ENCODE measurements at places on chromosomes 16 and 17.

DNA sequence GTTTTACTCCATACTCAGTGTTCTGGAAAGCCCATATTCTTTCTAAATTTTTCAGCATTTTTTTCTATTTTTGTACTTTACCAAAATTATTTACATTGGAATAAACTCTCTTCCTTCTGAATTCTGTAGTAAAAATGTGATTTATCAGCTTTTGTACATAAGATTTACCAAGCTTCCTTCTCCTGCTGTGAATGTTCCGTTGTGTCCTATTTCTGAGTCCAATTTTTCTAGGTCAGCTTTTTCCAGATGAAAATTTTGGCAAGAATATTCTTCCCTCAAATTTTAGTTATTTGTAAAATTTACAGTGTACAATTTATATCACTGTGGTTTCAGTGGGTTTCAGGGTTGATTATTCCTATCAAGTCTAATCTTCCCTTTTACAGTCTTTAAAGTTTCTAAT is 27.5 kb downstream of the ASPA start:
- no peak for DNase-seq

- no peak for DNase-seq
Measured at GRCh38 chr16:21084631-21085225, 65.9 kb downstream of the DNAH3 start.

- DNase-seq, result no peak
Measured at GRCh38 chr17:7883781-7884386, 4.7 kb upstream of the CHD3 start.

DNA sequence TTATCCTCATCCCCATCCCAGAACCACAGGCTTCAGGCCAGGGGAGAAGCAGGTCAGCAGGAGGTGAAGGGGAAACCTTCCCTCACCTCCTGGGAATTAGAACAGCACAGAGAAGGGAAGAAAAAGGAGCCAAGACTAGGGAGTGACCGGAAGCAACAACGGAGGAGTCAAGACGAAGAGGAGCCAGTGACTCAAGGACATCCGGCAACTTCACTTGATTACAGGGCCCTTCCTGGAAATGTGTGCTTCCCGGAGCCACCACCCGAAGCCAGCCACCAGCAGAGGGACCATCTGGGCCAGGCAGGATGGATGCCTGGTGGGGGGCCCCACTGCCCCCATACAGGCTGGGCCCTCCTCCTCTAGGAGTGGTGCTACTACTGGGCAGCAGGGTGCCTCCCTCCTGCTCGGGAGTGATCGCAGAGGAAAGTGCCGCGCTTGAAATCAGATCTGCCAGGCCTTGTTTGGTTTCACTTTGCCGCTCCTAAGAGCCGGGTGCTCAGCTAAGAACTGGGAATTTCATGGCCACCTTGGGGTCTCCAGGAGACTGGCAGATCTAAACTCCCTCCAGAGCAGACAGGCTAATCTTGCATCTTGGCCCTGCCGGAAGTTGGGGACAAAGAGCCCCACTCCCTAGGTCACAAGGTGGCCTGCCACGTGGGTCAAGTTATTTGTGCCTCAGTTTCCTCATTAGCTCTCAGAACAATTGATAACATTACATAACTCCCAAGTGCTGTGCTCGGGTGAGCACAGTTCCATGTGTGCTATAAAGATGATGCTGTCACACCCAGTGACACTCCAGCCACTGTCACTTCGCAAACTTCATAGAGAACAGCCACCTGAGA is 6.6 kb downstream of the CDC42EP4 start:
- no peak for DNase-seq

- DNase-seq, result no peak
Measured at GRCh38 chr17:4604111-4604644, 19.8 kb downstream of the SMTNL2 start.

DNA sequence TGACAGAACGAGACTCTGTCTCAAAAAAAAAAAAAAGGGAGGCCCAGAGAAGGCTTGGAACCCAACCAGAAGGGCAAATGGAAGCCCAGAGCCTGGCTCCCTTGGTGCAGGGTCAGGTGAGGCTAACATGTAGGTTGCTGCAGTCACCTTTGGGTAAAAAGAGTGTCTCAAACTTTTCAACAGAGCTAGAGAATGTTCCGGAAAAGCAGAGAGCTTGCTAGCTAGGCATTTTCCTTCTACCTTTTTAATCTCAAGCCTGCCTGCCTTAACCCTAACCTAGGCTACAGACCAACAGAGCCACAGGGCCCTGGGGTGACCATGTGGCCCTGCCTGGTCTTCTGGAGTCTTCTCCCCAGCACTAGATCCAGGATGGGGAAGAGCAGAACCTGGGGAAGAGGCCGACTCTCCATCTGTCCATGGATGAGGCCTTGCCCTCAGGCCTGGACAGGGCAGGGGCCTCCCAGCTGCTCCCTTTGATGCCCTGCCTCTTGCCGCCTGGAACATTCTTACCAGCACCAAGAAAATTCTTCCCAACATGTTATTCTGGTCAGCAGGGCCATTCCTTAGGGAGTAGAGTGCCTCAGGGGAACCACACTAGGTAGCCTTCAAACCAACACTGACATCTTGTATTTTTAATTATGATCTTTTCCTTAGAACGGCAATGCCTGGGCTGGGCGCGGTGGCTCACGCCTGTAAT is 30.1 kb downstream of the SLC43A2 start:
- no peak for DNase-seq

- DNase-seq, result no peak
Measured at GRCh38 chr17:34720760-34721159, 141.4 kb downstream of the TMEM132E start.

DNA sequence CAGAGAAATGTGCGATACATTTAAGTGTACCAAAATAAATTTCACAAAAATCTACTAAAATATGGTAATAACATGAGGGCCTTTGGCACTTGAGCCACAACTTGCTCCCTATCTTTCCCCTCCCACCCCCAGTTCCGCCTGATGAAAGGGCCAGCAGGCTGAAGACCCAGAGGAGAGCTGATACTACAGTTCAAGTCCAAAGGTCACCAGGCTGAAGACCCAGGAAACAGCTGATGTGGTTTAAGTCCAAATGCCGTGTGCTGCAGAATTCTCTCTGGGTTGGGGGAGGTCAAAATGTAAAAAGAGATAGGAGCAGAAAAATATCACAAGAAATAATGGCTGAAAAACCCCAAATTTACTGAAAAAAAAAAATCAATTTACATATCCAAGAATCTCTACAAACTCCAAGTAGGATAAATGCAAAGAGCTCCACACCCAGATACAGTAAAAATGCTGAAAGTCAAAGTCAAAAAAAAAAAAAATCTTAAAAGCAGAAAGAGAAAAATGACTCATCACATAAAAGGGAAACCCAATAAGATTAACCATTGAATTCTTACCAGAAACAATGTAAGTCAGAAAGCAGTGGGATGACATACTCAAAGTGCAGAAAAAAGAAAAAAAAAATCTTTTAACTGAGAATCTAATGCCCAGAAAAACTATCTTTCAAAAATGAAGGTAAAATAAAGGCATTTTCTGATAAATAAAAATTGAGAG is 452.1 kb upstream of the ASIC2 start:
- no peak for DNase-seq

DNA sequence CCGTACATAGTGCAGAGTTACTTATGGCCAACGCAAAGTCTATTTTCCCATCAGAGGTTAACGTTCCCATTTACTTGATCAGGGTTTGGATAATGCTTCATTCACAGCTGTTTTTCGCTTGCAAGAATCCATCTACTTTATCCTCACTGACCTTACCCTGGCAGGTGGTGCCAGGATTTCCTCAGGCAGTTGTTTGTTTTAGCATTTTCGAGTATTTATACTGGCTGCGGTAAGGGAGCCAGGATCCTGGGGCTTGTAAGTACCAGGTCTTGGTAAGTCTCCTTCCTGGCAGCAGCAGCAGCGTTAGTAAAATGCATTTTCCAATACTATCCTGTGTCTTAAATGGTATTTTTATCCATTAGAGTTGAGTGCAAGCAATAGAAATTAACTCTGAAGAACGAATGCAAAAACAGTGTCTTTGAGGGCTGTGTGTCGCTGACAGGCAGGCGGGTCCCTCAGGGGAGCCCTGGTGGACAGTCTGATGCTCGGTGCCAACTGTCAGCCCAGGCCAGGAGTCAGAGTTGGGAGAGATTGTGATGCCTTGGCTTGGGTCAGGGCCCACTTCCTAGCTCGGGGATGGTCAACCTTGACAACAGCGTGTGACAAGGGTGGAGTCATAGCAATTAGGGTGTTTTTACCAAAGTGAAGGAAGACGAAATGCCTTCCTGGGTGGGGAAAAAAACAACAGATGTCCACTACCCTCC is 92.4 kb upstream of the HSBP1 start:
- DNase-seq, result no peak

DNA sequence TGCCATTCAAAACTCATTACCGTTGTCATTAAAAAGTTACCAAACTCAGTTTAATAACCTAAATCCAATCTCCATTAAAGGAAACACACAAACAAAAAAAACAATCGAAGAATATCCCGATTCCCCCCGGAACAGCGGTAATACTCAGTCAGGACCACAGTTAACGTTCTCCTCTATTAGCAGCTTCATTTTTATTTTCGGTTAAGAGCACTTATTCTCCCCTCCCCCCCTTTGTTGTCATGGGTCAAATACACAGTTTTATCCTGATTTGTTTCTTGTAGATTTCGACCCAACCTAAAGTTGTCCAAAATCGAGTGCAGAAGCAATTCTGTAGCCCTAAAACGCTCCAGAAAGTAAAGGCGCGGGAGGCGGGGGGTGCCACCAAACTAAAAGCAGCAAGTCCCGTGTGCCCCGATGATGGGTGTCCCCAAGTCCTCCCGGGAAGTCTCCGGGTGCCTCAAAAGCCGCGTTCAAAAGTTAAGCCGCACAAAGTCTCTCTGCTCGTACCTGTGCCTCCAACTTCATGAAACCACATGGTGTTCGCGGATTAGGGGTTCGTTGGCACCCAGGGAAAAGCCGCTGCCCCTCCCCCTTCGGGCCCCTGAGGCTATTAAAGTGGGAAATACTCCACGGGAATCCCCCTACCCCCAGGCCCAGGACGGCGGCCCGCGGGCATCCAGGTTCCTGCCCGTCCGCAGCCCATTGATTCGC is 996 bp downstream of the SUMO2 start:
- no peak for DNase-seq

GRCh38 chr16:48583075-48584065 is 26.6 kb downstream of the N4BP1 start:
- DNase-seq, result no peak

GRCh38 chr16:75105306-75106061 is 11.1 kb downstream of the LDHD start:
- DNase-seq, result no peak

DNA sequence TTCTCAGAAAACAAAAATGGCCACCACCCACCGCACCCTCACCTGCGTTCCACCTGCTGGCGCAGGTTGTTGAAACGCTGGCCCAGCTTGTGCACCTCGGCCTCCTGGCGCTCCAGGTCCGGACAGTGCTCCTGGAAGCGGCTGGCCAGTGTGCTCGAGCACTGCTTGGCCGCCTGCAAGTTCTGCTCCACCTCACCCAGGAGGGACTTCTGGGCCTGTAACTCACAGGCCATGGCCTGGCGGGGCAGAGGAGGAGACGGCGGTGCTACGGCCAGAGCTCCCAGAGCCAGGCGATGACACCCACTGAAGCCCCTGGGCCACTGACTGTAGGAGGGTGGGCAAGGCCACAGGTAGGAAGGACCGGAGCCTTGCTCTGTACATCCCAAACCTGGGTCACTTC is 43.4 kb downstream of the UBN1 start:
- DNase-seq, result no peak

GRCh38 chr17:420479-421175 is 68.0 kb upstream of the RPH3AL start:
- DNase-seq, result no peak

GRCh38 chr16:667780-668518 is at the start of gene RHOT2:
RHOT2 (plus strand) TSS chr16:668132; CDS start chr16:668200, 68 bp downstream.
- peak; percentile 91 for DNase-seq

GRCh38 chr16:50737420-50737959 is 4.4 kb upstream of the CYLD start:
- DNase-seq, result no peak

GRCh38 chr16:4680673-4681470 is 12.5 kb upstream of the NUDT16L1 start:
- DNase-seq, result no peak

DNA sequence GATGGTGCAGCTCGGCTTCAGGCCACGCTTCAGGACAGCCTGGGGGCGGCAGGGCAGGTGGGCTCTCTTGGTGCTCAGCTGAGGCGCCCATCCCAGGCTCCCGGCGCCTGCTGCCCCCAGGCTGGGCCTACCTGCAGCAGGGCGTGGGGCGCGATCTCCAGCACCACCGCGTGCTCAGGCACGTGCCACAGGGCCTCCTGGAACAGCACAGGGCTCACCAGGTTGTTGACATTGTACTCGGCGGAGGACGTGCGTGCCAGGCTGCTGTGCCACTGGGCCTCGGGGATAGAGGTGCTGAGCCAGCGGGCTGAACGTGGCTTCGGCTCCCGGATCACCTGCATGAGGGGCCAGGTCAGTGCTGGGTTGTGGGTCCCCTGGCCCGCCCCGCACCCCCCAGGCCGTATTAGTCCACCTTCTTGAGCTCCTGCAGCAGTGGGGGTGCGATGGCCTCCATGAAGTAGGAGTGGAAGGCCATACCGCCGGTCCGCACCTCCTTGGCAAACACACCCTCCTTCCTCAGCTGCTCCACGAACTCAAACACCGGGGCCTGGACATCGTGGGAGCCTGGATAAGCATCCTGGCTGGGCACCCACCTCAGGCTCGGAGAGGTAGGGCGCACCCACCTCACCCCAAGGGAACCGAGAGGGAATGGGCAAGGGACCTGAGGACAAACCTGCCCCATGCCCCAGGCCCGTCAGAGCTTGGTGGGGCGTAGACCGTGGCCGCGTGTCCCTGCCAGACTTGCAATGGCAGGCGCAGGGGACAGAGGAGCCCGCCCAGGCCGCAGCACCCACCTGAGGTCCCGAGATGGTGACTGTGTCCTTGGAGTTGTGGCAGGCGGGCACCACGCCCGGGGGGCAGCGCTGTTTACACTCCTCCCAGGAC is 9.0 kb downstream of the FASN start:
- no peak for DNase-seq

- DNase-seq, result no peak
Measured at GRCh38 chr16:85765211-85765610, 14.3 kb upstream of the C16orf74 start.

- peak; percentile 55 for DNase-seq
Measured at GRCh38 chr17:28712032-28712704, 480 bp upstream of the PROCA1 start.

DNA sequence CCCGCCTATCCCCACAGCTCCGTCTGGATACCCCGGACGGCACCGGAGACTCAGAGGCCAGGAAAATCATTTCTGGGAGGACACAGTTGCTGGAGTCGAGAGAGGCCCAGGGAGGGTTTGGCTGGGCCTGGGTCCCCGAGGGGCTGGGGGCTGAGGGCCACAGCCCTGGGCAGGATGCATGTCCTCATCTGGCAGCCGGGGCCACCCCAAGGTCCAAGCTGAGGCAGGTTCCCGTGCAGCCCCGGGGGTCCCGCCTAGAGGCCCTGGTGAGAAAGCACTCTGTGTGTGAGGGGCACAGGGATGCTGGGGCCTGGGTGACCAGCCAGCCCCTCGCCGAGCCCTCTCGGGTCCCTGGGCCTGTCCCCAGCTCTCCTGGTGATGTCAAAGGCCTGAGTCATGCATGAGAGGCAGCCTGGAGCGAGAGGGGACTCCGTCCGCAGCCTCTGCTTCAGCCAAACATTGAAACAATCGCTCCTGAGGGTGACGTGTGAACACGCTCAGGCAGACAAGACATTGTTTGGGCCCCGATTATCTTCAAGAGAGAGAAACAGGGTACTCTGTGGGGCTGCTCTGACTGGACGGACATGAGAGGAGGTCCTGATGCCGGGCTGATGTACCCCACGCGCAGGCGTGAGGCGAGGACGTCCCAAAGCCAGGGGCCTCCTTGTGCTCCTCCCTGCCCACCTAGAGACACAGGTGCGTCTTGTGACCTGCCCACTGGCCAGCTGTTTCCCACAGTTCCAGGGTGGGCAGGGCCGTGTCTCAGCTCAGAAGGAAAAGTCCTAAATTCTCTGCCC is 25.8 kb upstream of the C1QTNF8 start:
- no peak for DNase-seq

Measured in activated effector memory CD4-positive, alpha-beta T cell treated with Interleukin-2 at 50 U/mL for 16 hours (primary cell).